ENCODE measurements at places on chromosomes 4 and X.

GRCh38 chr4:68361146-68361589 lies 11.3 kb upstream of the YTHDC1 start:
- no peak for DNase-seq

GRCh38 chrX:133950214-133950613 lies 35.2 kb downstream of the GPC3 start:
- no peak for DNase-seq

- peak; percentile 2 for DNase-seq
Measured at GRCh38 chrX:10677490-10677889, 57.1 kb upstream of the MID1 start.

DNA sequence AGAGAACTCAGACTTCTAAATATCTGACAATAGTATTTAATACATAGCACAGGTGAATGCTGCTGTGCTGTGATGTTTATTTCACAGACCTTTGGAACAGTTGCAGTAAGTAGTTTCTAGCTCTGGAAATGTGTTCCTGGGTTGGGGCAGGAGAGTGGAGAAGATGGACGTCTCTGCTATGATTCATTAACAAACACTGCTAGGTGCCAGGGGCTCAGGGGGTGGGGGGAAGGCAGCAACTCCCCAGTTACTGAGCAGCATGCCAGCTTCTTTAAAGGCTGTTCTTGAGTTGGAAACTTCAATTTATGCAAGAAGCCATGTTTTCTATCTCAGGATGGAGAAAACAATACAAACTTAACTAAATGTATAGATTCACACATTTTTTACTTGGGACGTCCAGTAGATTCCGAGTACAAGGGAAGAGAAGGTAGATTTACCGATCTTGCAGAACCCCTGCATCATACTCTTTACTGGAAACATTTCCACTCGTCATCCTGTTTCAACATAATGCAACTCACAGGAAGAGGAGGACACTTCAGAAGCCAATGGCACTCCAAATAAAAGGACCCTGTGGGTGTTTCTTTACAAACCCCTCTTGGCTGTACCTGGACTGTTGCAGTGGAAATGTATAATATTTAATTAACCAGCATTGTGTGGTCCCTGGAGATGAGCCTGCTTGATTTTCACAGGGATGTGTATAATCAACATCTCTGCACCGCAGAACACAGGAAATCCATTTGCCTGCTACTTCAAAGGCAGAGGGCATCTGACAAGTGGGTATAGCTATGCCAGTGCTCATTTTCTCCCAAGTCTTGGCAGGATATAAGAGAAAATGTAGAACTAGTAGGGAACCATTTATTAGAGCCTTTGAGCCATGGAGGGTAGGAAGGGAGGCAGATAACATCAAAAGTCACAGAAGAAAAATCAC lies 171.4 kb downstream of the SH3KBP1 start:
- no peak for DNase-seq

DNA sequence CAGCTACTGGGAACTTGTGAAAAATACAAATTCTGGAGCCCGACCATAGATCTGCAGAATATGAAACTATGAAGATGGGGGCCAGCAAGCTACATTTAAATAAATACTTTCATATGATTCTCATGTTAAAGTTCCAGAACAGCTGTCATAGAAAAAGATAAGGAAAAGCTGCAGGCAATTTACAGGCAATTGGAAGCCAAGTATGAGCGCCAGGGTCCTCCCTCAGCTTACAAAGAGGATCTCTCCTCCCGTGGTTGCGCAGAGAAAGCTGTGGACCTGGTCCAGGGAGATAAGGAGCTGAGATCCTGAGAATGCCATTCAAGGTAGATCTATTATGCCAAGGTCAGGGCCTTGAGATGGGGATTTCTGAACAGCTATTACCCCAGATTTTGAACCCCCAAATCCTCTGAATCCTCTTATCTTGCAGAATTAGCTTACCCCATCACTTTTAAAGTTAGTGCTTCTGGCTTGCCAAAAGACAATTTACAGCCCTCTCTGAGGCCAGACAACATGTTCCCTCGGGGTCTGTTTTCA lies 25.6 kb upstream of the FRAS1 start:
- DNase-seq = no peak

DNA sequence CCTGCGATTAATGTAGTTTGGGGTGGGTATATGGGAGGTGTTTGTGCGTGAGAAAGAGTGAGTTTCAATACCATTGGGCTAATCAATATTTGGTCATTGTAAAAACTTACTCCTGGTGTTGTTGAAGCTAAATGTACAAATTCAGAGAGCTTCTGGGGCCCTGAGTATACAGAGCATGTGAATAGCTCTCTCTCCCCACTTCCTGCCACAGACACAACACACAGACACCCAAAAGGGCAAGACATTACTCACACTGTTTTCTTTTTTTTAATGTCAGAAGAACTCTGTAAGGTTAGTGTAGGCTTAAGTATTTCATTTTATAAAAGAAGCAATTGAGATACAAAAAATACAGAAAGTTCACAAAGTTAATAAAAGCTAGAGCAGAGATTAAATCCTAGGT lies 151.3 kb upstream of the KCNIP4 start:
- DNase-seq = no peak

- DNase-seq = no peak
Measured at GRCh38 chr4:173513651-173514050, 16.4 kb downstream of the HAND2 start.

GRCh38 chrX:39816871-39817731 lies 280.7 kb downstream of the BCOR start:
- DNase-seq = no peak

DNA sequence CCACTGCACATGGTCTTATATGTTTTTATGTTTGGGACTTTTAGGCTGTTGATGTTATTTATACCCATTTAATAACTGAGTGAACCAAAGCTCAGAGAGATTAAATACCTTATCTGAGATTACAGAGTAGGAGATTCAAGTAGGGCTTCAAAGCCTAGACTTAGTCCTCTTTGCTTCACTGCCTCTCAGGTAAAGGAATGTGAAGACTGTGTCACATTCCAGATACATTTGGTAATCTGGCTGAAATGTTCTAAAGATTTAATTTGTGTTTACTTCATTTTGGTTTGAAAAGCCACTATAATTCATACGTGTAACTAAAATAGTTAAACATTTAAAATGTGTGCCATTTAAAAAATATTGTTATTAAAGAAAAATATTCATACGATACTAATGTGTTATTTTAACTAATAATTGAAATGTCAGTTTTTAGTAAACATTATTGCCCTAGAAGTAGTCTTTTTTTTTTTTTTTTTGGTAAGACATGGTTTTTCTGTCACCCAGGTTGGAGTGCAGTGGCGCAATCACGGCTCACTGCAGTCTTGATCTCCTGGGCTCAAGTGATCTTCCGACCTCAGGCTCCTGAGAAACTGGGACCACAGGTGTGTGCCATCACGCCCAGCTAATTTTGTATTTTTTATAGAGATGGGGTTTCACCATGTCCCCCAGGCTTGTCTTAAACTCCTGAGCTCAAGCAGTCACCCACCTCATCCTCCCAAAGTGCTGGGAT lies 54.3 kb downstream of the WWC2 start:
- no peak for DNase-seq

- DNase-seq = no peak
Measured at GRCh38 chrX:22662776-22663175, 337.0 kb upstream of the DDX53 start.

- no peak for DNase-seq
Measured at GRCh38 chrX:132411310-132411977, 77.4 kb downstream of the MBNL3 start.

- DNase-seq = no peak
Measured at GRCh38 chr4:23769406-23769805, 120.4 kb downstream of the PPARGC1A start.

GRCh38 chr4:61318431-61318830 lies 118.3 kb downstream of the ADGRL3 start:
- no peak for DNase-seq

DNA sequence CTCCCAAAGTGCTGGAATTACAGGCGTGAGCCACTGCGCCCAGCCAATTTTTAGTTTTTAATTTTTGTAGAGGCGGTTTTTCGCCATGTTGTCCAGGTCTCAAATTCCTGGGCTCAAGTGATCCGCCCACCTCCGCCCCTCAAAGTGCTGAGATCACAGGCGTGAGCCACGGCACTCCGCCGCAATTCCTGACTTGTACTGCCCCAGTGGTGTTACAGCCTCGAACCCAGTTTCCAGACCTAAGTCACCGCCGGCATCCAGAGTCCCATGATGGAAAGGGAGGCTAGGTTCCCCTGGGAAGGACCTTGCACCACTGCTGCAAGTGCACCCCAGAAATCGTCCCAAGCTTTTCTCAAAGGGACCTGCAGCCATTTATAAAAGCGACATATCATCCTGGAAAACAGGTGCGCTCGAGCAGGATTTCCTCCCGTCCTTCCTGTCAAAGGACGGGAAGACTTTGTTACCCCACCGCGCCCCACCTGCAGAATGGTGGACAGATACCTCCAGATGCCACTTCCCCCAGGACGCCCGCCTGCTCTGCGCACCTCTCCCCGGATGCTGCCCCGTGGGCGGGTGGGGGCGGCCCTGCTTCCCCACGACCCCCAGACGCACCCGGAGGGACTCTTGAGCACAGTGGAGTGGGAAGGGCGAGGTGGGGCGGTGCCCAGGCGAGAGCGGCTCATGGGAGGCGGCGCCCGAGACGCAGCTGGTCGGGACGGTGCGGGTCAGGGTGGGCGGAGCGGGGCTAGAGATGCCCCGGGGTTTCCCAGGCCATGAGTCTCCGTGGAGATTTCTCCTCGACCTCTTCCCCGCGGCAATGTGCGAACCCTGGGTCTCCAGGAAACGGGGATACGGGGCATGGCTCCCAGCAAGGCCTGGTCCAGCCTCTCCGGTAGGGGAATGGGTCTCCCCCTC lies 947 bp upstream of the RPL10 start:
- no peak for DNase-seq

DNA sequence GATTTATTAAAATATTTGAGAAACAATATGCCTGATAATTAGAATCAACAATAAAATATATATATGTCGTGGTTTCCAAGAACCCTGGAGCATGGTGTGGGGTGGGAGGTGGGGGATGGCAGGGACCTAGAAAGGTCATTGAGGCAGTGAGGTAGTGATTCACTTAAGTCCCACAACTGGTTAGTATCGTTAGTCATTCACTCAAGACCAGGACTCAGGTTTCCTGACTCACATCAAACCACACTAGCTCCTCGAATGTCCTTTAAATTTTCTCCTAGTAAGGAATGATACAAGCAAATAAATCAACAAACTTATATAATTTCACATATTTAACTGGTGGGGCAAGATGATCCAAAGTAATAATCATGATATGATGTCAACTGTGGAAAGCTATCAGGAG lies 158.8 kb upstream of the AADAT start:
- no peak for DNase-seq

GRCh38 chr4:24274381-24274941 lies 309.9 kb downstream of the DHX15 start:
- DNase-seq = no peak

DNA sequence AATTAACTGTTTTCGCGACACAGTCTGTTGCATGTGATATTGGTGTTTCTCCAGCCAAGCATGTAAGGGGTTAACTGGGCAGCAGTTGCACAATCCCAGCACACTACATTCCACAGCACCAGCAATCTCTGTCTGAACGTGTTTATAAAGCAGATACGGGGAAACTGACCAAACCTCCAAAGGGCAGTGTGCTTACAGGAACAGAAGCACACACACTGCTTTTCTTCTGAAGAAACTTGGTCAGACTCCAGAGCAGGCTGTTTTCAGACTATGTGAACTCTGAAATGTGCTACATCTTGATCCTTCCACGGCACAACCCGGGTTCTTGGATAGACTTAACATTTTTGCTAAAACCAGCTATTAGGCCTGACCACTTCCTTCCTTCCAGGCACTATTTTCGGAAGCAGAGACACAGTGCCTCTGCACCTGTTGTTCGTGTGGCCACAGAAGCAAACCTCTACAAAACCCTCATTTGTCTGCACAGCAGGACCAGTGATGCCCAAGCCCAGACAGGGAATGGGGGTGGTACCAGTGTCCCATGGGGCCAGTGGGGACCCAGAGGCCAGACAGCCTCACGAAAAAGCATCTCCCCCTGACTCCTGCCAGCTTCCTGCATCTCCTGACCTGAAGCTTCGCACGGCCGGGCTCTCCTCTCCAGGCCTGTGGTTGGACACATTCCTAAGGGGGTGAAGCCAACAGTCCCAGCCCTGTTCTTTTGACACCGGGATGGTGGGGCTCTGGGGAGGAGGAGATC lies 90.1 kb downstream of the IRF2 start:
- DNase-seq = no peak

GRCh38 chrX:139020801-139021200 lies 309.3 kb upstream of the FGF13 start:
- DNase-seq = no peak

DNA sequence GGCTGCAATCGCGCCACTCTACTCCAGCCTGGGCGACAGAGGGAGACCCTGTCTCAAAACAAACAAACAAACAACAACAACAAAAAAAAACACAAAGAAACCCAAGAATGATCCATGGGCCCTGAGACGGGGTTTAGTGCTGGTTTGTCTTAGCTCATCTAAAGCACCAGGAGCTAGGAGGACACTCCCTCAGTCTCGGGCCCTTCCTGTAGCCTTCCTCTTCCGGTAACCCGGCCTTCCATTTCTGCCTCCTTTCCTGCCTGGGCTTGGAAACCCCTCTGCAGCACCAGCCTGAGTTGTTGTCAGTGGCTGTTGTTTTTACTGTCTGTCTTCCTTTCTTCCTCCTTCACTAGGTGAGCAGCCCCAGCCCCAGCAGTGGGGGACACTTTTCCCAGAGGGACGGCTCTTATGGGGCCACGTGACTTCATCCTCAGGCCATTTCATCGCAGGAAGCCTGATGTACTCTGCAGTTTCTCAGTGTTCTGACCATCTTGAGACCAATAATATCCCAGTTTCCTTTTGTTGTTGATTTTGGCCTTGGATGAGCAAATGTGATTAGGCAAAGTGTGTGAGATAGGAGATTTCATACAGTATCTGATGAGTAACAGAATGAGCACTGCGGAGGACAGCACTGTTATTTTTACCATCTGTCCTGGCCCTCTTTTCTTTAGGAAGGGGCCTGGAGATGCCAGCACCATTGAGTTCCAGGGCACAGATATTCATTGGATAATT lies 90.1 kb downstream of the ANAPC4 start:
- no peak for DNase-seq

DNA sequence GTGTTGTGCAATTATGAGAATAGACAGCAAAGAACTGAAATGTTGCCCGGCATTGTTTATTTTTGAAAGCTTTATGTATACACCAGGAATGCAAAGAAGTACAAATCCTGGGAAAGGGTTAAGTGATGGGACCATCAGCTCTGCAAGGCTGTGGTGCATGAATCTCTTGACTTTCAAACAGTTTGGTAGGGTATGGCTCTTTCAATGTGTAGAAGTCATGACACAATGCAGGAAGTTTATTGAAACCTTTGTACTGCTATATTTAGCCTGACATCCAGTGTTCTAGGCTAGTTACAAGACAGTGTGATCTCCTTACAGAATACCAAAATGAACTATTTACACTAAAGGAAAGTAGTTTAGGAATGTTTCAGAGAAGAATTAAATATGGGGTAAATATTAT lies 206.8 kb upstream of the HAND2 start:
- DNase-seq = no peak

Data from hippocampal formation (tissue), 2 donors.